Memory B cell (primary cell): ENCODE measurements at places on chromosomes 16 and 17.

GRCh38 chr16:48117217-48118105, 38.3 kb downstream of the ABCC12 start:
- peak; percentile 55 for DNase-seq

DNA sequence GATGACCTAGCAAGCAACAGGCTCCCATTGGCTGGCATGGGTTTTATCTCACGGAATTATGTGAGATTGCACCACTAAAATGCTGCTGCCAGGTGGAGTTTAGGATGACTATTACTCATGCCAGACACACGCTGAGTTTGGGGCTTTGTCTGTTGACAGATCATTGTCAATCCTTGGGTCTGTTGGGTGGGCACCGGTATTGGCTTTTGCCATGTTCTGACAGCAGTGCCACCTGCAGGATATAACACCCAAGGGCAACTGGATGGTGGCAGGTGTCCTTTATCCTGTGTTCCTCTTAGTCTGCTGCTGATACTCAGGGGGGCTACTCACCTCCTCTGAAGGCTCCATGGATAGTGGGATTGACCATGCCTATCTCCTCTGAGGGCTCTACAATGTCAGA, 221.6 kb upstream of the DYNLRB2 start:
- no peak for DNase-seq

- DNase-seq, result no peak
Measured at GRCh38 chr17:38912221-38912813, 13.1 kb upstream of the LASP1NB start.

DNA sequence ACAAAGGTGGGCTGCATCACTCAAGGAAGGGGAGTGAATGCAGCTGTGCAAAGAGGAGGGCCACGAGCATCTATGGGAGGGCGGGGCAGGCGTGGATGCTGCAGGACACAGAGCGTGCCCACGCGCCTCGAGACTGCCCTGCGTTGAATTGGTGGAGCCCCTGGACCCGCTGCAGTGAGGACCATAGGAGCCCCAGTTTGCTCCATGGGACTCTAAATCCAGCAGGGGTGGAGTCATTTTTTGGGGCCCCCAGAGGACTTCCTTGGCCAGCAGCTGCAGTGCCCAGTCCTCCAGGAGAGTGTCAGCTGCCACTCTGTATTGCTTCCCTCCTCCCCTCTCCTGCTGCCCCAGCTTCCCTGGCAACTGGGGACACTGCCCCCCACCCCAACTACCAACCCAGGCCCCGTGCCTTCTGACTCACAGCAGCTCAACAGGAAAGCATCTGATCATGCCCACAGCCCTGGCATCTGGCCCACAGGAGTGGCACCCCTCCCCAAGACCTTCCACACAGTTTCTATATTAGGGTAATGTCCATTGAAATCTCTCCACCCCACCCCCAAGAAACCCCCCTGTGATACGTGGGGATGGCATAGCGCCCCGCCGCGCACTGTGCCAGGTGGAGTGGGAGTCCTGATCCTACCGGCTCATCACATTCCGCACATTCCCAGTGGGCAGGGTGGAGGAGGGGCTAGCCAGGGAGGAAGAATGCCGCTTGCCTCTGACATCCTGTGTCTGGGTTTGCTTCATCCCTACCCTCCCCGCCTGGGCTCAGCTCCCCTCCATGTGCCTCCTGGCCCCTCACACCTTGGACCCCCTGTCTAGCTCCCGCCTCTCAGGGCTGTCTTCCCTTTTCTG, 27.8 kb upstream of the ITGA3 start:
- no peak for DNase-seq

- DNase-seq, result no peak
Measured at GRCh38 chr17:19646788-19647696, 1.5 kb upstream of the ALDH3A2 start.

- no peak for DNase-seq
Measured at GRCh38 chr17:45791935-45792334, 7.8 kb downstream of the CRHR1 start.

DNA sequence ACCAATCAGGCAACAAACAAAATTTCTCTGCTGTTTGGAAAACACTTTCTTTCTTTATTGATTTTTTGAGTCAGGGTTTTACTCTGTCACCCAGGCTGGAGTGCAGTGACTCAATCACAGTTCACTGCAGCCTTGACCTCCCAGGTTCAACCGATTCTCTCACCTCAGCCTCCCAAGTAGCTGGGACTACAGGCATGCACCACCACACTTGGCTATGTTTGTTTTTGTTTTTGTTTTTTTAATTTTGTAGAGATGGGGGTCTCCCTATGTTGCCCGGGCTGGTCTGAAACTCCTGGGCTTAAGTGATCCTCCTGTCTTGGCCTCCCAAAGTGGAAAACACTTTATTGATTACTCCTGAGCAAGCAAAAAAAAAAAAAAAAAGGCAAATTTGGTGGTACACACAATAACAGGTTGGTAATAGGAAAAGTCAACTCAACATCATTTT, 276.4 kb downstream of the SOX9 start:
- DNase-seq, result no peak

- no peak for DNase-seq
Measured at GRCh38 chr16:17289050-17289449, 181.7 kb downstream of the XYLT1 start.

DNA sequence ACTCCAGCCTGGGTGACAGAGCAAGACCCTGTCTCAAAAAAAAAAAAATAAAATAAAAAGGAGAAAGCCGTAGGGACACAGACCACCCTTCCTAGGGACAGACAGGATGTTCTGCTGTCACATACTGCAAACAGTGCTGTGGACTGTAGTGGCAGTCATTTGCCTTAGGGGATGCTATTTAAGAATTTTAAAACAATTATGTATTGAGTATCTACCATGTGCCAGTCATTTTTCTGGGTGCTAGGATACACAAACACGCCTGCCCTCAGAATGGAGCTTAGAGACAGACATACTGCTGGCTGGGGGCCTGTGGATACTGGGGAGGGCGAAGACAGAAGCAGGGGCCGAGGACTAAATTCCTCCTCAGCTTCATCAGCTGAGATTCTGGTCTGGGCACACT, 45.5 kb downstream of the MRC2 start:
- DNase-seq, result no peak

GRCh38 chr17:77854083-77854758, 104.3 kb upstream of the TNRC6C start:
- DNase-seq, result no peak
